ENCODE measurements at places on chromosomes 4 and X.

GRCh38 chrX:108034725-108035124 is 10.1 kb upstream of the VSIG1 start:
- DNase-seq: no peak

DNA sequence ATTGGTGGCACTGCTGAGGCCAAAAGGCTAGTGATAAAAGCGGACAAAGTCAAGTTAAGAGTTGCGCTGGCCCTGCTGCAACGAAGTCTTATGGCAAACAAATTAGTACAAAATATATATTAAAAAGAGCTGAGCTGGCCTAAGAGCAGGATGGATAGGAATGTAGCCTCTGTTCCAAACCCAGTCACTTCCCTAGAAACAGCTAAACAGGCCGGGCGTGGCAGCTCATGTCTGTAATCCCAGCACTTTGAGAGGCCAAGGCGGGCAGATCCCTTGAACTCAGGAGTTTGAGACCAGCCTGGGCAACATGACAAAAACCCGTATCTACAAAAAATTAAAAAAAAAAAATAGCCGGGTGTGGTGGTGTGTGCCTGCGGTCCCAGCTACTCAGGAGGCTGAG is 32.4 kb upstream of the UGDH start:
- DNase-seq: no peak

DNA sequence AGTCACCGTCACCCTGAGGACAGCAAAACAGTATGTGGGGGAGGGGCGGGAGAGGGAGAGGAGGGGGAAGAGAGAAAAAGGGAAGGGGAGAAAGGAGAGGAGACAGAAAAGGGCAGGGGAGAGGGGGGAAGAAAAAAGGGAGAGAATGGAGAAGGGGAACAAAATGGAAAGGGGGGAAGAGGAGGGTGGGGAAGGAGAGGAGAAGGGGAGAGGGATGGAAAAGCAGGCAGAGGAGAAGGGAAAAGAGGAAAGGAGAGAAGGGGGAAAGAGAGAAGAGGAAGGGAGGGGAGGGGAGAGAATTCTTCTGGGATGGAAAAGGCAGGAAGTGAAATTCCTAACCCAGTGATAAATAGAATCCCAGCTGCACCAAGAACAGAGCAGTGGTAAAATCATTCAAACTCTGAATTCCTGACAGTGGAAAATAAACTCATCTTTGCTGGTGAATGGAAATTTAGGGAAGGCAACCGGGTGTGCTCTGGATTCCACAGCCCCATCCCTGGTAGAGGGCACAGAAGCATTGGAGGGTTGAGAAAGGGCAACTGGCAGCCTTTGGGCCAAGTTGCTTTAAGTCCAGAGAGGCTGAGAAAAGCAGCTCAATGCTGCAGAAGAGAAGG is 244.2 kb downstream of the BCOR start:
- no peak for DNase-seq

- peak; percentile 59 for DNase-seq
These were observed 38.6 kb downstream of the SORBS2 start for GRCh38 chr4:185773419-185773818.

GRCh38 chrX:101208152-101208905 is 11.3 kb upstream of the DRP2 start:
- DNase-seq: no peak

DNA sequence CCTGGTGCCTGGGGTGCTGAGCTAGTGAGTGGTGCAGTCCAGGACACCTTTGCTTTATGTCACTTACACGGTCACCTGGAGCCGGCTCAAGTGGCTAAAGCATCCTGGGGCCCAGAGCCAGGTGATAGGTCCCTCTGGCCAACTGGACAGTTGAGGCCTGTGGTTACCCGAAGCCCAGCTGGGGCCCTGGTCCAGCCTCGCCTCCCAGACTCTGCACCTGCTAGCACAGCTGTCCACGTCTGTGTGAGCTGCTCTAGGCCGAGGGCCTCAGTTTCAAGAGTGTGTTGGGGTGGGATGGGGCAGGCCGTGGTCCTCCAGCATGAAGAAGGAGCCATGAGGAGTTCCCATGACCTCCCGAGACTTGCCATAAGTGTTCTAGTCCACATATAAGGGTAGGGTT is 7.7 kb upstream of the ADD1 start:
- DNase-seq: peak; percentile 2

DNA sequence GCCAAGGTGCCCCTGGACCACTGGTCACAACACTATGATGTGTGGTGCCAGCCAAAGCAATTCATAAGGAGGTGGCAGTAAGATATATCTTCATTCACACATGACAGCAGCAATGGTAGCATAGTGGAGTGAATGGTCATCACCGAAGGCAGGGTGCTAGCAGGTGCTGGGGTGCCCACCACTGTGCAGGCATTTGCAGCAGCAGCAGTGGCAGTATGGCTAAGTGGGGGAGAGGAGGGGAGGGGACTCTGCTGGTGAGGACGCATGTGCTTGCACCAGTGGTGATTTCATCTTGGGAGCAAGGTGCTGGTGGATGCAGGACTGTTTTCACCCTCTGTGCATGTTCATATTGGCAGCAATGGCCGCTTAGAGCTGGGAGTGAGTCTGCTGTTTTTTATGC is 419.1 kb upstream of the KLHL4 start:
- no peak for DNase-seq

DNA sequence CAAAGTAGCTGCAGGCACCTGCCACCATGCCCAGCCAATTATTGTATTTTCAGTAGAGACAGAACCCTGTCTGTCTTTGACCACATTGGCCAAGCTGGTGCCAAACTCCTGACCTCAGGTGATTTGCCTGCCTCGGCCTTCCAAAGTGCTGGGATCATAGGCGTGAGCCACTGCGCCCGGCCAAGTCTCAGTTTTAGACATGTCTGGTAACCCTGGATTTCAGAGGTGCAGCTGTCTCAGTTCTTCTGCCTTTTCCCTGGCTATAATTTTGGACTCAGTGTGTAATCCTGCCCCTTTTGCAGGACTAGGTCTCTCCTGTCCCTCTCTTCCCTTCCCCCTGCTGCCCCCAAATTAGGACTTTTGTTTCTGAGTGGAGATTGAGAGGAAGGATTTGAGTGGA is 46.6 kb downstream of the FAM193A start:
- DNase-seq: no peak

DNA sequence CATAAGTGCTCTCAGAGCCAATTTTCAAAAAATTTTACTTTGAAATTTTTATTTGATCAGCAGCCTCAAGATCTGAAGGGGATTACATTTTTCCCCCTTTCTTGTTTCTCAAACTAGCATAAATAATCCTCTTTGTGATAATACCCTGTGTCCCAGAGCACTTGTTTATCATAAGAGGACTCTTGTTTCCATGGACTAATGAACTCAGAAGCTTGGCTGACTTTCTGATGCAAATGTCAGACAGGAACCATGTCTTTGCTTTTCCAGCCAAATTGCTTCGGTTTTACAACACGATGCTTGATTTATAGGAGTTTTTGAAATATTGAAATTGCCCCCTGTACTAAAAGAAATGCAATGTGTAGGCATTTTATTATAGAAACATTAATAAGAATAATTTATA is 859.3 kb upstream of the LCORL start:
- DNase-seq: no peak

- DNase-seq: no peak
These were observed 118.5 kb downstream of the WDFY3 start for GRCh38 chr4:84847978-84848377.

DNA sequence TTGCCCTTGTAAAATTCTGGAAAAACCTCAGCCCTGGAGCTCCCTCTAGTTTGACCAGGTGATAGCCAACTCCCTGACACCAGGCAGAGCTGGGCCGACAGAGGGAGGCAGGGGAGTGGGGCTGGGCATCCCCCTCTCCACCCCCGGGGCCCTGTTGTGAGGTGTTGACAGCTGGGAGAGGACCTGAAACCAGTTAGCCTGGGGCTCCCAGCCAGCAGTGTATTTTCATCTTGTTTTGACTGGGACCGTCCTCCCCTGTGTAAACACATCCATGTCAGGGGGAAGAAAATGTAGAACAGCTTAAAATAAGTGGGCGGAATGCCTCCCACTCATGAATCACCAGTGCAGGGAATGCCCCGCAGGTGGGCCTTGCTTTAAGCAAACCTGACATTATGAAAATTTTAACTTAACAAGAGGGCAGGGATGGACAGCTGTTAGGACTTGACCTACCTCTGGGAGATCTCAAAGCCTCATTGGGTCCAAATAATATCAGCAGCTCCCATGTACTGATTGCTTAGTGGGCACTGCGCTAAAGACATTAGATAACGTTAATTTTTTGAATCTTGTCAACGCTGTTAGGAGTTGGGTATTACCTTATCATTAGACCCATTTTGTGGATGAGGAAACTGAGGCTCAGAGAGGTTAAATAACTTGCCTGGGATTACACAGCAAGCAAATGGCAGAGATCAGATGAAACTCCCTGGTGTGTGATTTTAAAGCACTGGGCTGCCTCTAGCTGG is 45.9 kb downstream of the TSC22D3 start:
- DNase-seq: peak; percentile 67

DNA sequence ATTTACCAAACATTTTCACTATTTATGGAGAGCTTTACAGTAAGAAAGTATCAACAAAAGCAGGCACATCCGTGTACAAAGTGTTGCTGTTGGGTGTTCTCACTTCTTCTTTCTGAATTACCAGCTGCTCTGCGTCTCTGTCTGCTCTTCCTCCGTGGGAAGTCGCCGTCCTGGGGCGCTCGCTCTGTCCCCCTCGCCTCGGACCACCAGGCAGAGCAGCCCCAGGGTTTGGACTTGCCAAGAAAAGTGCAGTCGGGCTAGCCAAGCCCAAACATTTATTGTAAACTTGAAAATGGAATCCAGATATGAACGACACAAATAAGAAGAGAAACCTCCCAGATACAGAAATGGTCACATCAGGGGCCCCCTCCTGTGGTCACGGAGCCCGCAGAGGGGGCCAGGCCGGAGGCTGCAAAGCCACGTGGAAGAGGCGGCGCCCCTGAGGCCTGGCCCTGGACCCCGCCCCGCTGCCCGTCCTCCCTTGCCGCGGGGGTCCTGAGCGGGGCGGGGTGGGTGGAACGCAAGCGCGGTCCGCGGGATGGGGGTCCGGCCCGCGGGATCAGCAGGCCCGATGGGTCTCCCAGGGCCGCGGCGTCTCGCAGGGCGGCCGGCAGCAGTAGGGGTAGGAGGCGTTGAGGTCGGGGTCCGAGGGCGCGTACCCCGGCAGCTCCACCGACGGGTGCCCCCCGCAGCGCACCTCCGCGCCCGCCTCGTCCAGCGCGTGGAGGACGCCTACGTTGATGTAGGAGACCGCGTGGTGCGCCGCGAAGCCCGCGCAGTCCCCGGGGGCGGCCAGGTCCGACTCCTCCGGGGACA is 1.5 kb downstream of the TMEM271 start:
- DNase-seq: no peak

DNA sequence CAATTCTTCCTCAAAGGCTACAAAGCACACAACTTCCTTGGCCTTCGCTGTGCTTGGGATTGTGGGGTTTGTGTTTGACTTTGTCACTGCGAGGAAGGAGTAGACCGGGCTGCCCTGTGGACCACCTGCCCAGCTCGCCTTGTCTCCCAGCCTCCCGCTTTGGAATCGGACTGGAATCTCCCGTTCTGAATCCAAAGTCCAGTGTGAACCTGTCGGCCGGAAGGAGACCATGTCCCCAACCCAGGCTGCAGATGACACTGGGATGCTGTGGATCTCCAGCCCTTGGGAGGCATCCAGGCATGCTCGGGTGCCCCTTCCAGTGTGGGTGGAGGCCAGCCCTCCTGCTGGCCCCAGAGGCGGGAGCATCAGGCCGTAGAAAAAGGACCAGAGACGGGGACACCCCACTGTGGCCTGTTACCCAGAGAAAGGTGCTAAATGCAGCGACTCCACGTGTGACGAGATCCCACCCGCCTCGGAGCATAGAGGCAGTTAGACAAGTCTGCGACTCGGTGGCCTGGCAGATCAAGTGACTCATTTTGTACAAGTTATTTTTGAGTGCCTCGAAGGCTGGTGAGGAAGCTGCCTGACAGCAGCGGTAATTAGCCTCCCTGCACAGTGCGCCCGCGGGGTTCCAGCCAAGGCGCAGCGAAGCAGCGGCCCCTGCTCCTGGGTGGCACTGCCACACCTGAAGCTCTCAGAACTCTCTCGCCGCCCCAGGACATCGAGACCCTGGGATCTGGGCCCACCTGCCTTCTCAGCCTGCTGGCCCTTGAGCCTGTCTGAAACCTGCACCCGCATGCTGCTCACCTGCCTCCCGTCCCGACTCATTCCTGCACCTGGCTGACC is 57.5 kb downstream of the ADRA2C start:
- DNase-seq: no peak

DNA sequence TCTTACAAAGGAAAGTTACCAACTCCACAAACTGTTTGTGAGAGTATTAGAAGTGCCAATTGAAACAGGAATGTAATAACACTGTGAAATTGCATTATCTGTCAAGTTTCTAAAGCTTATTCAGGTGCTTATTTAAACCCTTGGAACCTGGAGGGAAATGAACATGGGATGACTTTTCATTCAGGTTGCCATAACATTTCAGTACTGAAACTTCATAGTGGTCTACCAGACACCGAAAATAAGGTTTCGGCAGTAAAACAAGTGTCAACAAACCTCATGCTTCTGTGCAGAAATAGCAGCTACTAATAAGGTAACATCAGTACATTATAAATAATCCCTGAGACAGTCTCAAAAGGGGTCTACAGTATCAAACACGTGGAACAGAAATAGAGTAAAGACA is 890.7 kb upstream of the INTU start:
- DNase-seq: no peak

DNA sequence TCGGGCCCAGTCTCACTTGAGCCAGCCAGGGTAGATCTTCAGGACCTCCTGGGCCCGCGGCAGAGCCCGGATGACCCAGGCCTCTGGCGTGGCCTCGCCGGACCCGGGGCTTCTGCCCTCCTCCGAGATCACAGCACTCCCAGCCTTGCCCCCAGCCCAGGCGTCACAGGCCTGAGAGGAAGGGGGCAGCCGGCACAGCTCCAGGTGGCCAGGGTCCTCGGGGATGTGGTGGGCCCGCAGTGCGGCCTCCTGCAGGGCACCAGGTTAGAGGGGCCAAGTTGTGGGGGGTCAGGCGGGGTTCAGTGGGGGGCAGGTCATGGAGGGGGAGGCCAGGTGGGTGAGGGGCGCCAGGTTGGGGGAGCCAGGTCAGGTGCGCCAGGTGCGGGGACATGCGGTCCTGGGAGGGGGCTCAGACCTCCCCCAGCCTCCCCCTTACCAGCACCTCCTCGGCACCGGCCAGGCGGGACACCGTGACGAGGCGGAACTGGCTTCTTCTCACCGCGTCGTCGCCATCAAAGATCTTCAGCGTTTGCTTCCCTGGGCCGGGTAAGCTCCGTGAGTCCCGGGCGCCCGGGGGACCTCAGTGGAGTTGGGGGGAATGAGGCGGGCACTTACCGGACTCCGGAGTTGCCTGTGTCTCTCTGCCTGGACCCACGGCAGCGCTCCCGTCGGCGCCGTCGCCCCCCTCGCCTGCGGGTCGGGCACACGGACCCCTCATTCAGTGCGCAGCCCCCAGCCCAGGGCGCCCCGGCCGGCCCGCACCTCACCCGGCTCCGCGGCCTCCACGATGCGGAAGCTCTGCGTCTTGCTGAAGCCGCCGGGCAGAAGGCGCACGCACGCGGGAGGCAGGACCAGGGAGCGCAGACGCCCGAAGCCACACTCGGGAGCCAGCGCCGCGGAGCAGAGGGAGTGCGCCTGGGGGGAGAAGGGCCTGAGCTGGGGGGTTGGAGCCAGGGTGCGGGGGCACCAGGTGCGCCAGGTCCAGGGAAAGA is 6.0 kb downstream of the DGKQ start:
- DNase-seq: no peak
